ENCODE measurements at places on chromosomes 11 and 22.

DNA sequence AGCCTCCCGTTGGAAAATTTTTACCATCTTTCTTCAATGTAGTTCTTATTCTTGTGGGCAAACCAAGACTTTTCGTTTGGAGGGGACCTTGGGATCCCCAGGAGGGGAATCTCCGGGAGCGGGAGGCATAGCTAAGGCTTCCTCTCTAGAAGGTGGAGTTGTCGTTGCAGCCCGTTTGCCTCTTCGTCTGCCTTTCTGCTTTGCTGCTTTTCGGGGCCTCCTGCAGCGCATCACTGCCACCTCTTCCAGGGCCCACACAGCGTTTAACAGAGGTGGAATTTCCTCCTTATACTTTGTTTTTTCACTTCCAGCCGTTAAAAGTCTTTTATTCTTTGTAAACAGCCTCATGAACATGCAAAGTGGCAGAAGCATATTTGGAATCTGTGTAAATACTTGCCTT is 3.5 kb upstream of the IFITM3 start:
- DNase-seq: no peak

DNA sequence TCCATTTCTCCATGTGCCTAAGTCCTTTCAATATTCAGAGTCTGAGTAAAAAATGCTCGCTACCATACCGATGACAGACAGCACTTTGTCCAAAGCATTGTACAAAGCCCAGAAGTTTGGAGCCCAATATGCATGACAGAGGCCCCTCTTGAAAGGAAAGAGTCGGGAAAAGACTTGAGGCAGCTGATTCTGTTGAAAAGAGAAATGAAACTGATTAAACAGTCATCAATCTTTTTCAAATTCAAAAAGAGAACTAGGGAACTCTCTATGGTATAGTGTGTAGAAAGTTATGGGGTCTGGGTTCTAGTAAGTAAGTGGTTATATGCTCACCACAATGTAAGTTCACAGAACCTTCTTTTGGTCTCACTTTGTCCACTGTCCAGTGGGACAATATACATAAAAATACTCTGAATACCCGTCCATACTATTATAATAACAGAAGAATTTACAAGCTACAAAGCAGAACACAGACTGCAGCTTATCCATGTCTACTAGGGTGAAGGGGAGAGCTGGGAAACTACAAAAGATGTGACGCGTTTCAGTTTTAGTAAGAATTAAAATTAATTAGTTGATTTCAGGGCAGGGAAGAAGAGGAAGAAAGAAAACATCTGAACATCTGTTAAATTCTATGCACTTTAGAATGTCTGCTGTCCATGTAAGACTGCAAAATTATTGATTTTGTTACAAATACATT is 26.7 kb downstream of the ALG8 start:
- DNase-seq: no peak

- no peak for DNase-seq
Measured at GRCh38 chr11:109309153-109309552, 112.8 kb upstream of the C11orf87 start.

DNA sequence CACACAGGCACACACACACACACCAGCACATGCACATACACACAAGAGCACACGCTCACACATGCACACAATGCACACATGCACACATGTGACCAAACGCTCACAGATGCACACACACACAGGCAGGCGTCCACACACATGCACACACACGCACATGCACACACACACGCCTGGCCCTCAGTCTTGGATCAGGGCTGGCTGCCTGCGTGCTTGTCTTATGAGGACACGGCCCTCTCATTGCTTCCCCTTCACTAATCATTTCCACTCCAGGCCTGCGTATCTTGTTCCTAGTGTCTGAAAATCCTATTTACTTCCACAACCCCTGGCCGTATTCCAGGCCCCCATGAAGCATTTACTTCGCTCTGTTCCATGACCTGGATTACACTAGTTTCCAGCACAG is 740.5 kb downstream of the BRD1 start:
- DNase-seq: no peak

DNA sequence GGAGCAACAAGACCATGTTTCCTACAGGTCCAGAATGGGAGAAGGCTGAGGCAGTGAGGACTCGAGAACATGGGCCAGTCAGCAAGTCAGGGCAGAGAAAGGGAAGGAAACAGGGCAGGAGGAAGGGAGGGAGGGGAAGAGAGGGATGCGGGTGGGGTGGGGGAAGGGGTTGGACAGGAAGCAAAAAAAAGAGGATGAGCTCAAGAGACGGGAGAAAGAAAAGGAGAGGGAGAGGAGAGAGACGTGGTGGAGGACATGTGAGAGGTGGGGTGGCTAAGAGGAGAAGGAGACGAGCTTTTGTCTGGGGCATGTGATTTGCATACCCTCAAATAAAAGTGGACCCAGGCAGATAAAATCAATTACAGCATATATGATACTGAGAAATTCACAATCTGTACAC is 389.5 kb upstream of the B3GAT1 start:
- DNase-seq: no peak

DNA sequence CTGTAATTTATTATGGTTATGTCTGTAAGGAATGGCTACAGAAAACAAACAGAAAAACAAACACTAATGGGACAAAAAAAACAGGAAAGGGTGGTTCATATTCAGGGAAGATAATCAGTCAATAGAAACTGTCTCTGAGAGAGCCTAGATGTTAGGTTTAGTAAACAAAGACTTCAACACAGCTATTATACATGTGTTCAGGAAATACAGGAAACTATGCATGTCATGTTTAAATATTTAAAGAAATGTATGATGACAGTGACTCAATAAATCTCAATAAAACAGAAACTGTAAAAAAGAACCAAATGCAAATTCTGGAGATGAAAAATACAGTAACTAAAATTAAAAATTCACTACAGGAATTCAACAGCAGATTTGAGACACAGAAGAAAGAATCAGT is 76.0 kb downstream of the PACS1 start:
- no peak for DNase-seq

- no peak for DNase-seq
Measured at GRCh38 chr11:80862011-80862410, 1421.2 kb upstream of the TENM4 start.

GRCh38 chr11:39972461-39972860 is 1487.0 kb downstream of the LRRC4C start:
- no peak for DNase-seq

- DNase-seq: no peak
Measured at GRCh38 chr11:894575-895201, 15.9 kb downstream of the CHID1 start.

DNA sequence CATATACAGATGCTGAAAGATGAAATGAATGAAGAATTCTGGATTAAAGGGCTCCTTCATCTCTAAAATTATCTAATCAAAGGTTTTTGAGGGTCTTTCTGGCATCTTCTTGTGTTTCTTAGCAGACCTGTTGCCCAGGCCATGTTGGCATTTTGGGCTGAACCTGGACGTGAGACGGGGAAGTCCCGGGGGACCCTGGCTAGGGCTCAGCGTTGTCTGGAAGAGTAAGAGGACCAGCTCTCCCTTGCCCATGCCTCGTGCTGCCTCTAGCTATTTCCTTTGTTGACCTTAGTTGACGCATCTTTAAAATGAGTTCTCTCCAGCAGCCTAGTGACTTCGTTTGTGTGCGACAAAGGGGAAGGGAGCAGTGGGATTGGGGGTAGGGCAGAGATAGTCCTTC is 152.2 kb downstream of the ST3GAL4 start:
- DNase-seq: no peak

GRCh38 chr11:123301696-123302400 is 106.8 kb upstream of the CLMP start:
- peak; percentile 12 for DNase-seq

GRCh38 chr11:62487738-62488551 is 58.7 kb downstream of the AHNAK start:
- no peak for DNase-seq

GRCh38 chr11:11494348-11494747 is 127.5 kb downstream of the GALNT18 start:
- no peak for DNase-seq

- no peak for DNase-seq
Measured at GRCh38 chr22:25405841-25406509, 158.5 kb upstream of the GRK3 start.

DNA sequence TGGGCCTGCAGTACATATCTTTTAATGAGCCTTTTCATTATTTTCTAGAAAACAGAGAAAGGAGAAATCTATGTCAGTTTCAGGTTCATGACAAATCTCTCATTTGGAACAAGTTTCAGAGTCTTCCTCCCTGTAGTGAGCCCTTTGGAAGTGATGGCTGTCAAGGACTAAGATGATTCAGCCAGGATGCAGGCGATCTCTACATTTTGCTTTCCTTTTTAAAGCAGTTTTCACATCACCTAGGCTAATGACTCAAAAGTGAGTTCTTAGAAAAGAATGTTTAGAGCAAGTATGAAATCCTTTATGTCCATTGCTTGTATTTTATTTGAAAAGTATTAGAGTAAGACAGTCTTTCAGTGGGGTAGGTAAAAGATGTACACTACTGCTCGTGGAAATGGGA is 130.1 kb downstream of the TRPC6 start:
- DNase-seq: no peak

DNA sequence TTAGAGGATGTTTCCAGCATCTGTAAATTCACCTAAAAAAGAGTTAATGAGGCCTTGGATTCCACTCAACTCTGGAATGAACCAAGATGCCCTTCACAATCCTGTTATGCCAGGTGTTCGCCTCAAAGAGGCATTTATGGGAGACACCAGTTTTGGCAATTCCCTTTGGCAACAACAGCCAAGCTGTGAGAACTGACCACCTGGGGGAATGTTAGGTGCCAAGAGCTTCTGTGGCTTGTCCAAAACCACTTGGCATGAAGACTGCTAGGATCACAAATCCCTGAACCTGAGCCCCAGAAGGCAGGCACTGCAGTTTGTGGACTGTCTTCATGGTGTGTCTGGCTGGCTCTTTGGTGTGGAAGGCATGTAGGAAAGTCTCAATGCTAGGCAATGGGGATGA is 164.4 kb upstream of the BDNF start:
- DNase-seq: no peak

- DNase-seq: no peak
Measured at GRCh38 chr11:95853138-95853537, 62.8 kb downstream of the CEP57 start.

- DNase-seq: no peak
Measured at GRCh38 chr11:67601098-67601497, 5.6 kb upstream of the NDUFV1 start.

DNA sequence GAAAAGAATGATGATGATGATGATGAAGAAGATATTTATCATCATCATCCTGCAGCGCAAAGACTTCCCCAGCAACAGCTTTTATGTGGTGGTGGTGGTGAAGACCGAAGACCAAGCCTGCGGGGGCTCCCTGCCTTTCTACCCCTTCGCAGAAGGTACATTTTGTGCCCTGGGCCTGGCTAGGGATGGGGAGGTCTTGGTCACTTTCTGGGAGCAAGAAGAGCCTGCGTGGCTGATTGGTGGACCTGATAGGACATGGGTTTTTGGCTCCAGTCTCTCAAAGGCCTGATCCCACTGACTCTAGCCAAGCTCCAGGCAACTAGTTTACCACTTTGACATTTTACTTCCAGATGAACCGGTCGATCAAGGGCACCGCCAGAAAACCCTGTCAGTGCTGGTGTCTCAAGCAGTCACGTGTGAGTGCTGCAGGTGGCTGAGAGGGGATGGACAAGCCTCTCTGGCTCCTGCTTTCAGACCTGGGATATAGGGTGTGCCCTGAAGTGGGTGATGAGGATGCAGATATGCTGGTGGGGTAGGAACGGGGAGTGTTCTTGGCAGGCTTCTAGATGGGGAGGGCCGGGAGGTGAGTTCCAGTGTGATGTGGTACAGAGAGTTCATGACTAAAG is 5.3 kb downstream of the SIDT2 start:
- DNase-seq: no peak

- no peak for DNase-seq
Measured at GRCh38 chr11:70246196-70246595, 24.3 kb upstream of the PPFIA1 start.

- no peak for DNase-seq
Measured at GRCh38 chr11:9953994-9954626, 290.2 kb downstream of the SWAP70 start.

GRCh38 chr11:120632579-120632978 is 121.0 kb downstream of the GRIK4 start:
- DNase-seq: no peak

DNA sequence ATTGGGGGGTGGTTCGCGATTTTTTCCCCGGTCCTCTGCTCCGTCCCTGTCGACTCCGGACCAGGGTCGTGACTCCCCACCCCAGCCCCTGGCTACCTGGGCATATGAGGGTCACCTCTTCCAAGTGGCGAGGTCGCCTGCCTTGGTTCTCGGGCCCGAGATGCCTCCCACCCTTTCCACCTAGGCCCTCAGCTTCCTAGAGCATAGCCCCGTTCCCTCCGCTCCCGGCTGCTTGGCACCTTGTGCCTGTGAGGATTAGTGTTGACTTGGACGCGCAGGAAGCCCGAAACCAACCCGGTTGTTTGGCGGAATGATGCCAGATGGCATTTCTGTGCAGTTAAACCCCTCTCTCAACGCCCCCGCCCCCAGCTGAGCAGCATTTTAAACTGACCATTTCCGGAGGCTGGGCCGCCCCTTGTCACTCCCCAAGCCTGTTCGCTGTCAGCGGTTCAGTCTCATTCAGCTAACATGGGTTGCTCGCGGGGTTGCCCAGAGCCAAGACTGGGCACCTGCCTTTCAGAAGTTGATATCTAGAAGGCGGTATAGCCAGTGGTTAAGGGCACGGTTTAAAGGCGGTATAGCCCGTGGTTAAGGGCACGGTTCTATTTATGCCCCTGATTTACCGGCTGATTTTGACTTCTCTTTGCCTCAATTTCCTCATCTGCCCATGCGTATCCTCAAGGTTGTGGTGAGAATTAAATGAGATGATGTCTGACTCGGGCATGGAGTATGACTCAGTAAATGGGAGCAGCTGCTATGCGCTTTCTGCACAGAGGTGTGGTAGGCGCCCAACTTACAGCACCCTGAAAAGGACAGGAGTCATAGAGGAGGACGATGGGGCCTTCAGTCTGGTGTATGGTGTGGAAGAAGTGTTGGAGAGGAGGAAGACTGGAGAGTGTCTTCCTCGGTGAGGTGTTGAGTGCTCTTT is 639 bp downstream of the INCENP start:
- DNase-seq: peak; percentile 53

DNA sequence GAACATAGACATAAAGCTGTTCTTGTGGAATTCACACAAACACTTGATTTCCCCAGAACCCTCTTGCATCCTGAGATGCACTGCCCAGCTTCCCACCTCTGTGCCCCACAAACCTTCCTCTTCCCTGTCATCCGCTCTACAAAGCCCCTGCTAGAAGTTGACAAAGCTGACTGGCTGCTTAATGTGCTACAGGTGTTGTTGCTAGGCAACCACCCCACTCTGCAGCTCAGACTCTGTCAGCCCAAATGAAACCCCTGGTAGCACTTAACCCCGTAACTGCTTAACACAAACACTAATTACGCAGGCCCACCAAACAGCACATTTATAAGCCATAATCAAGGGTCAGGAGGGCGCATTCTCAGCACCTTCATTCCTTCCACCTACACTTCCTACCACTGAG is 172.0 kb upstream of the CADM1 start:
- DNase-seq: no peak

GRCh38 chr22:45328822-45329529 is 19.2 kb downstream of the FAM118A start:
- no peak for DNase-seq

DNA sequence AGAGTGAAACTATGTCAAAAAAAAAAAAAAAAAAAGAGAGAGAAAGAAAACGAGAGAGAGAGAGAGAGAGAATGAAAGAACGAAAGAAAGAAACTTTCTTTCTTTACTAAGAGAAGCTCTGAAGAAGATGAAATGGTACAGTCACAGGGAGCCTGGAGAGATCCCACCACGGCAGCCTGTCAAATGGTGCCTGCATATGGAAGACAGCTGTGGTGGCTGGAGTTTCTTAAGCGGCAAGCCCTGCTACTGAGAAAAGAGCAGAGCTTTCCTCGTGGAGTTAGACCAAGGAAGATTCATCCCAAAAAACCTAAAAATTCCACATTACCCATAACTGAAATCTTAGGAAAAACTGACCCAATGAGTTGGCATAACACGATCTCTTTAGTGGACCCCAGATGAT is 66.7 kb downstream of the MICAL3 start:
- no peak for DNase-seq

Data from HFFc6 (cell line).